Hematopoietic multipotent progenitor cell treated with erythropoietin and hydrocortisone succinate and interleukin-3 and kit ligand, for 15 days (in vitro differentiated cells): ENCODE measurements at places on chromosomes 12 and 14.

DNA sequence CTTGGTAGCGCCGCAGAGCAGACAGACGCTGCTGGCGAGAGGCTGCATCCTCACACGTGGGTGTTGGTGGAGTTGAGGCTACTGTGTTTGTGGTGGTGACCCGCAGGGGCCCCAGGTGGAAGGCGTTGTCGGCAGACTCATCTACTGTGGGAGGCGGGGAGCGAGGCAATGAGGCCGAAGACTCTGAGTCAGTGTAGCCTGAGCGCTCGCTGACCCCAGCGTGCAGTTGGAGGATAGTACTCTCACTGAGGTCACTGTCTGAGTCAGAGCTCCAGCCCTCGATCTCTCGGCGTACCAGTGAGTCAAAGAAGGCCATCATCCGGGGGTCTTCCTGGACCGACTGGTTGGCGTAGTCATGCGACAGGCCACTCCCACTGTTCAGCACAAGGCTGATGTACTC, 76.0 kb upstream of the ACTN1 start:
- DNase-seq: no peak

DNA sequence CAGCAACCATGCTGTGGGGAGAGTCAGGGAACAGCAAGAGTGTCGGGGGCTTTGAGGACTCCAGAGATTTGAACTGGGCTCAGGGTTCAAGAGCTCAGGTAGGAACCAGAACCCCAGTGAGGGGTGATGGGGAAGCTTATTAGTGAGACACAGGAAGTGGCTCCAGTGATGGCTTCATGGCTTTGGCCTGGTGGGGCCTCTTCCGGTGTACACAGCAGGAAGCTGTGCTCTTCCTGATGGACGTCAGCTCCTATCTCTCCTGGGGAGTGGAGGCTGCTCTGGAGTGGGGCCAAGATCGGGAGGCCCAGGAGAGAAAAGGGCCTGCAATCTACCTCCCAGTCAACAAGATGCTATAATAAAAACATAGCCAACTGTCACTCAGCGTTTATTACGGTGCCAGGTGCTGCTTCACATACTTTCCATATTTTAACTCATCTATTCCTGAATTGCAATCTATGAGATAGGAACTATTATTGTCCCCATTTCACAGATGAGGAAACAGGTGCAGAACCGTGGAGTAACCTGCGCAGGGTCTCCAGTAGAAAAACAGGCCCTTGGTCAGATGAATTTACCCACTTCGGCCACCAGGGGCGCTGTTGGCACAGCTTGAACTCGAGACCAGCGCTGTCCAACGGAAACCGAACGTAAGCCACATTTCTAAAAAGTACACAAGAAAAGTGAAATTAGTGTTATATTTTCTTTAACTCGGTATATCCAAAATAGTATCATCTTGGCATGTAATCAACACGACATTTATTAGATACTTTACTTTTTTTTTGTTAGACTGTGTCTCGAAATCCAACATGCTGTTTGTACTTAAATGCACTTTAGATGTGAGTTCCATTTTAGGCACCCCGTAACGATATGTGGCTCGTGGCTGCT, 63.6 kb upstream of the DLK1 start:
- DNase-seq: peak; percentile 79

- DNase-seq: no peak
These were observed 25.8 kb downstream of the STYX start for GRCh38 chr14:52755607-52756316.

- no peak for DNase-seq
These were observed 37.4 kb downstream of the ESRRB start for GRCh38 chr14:76413106-76413961.

DNA sequence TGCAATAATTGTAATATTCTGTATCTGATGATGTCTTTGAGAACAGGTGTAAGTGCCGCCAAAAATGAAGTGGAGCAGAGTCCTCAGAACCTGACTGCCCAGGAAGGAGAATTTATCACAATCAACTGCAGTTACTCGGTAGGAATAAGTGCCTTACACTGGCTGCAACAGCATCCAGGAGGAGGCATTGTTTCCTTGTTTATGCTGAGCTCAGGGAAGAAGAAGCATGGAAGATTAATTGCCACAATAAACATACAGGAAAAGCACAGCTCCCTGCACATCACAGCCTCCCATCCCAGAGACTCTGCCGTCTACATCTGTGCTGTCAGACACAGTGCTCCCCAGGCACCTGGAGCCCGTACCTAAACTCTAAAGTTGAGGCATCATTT, 268.7 kb downstream of the DAD1 start:
- DNase-seq: no peak

- DNase-seq: no peak
These were observed 131.2 kb upstream of the DYRK2 start for GRCh38 chr12:67517181-67517887.

- no peak for DNase-seq
These were observed 796.4 kb downstream of the AACS start for GRCh38 chr12:125861299-125862281.

DNA sequence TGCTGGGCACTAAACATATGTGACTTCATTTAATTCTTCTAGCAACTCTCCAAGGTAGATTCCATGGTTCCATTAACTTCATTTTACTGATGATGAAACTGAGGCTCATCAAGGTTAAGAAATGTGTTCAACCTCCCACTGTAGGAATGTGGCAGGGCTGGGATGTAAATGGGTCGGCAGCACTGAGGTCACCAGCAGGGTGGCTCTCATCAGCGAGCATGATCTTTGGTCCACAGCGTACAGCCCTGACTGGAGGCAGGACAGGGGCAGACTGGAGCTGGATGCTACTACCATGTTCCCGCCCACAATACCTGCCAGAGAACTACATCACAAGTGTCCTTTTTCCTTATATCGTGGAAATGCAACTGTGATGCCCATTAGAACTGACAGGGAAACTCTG, 4.6 kb downstream of the APPL2 start:
- no peak for DNase-seq

- DNase-seq: peak; percentile 51
These were observed 61.6 kb downstream of the RIN3 start for GRCh38 chr14:92575061-92575747.

GRCh38 chr12:26058818-26059217, 66.0 kb downstream of the BHLHE41 start:
- no peak for DNase-seq

DNA sequence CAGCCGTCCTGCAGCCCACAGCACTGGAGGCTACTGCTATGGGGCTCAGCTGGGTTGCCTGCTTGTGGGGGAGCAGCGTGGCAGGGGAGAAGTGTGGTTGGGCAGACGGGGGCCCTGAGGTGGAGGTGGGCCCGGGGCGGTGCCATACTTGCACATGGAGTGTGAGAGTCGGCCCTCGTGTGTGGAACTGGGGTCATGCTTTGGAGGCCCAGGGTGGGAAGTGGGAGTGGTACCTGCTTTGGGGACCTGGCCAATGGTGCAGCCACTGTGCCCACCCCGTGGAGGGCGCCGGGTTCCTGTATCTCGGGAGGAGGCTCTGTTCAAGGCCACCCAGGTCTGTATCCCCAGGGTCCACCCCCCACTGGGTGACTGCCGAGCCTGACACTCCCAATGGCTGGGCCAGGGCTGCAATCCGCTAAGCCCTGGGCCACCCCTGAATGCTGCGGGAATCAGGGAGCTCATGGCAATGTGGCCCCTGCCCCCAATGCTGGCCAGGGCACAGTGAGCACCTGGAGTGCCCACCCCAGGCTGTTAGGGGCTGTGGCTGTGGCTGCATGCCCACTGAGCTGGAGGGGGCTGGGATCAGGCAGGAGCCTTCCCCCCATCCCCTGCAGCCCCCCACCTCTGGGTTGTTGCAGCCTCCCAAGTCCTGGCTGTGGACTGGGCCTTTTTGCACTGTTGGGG, 157.9 kb upstream of the SLC38A2 start:
- DNase-seq: no peak

GRCh38 chr14:89702876-89703200, 251.7 kb downstream of the EFCAB11 start:
- no peak for DNase-seq

GRCh38 chr12:62320054-62320453, 59.9 kb downstream of the USP15 start:
- no peak for DNase-seq

- DNase-seq: no peak
These were observed 1.6 kb downstream of the TULP3 start for GRCh38 chr12:2892246-2892645.

GRCh38 chr12:109458771-109459208, 18.3 kb downstream of the KCTD10 start:
- DNase-seq: no peak

GRCh38 chr12:55670276-55670675, 33.6 kb downstream of the OR10P1 start:
- DNase-seq: no peak
